M059J (cell line): ENCODE measurements at places on chromosomes 7 and 10. TPM values are rescaled to one million over a fixed set of nuclear protein-coding genes. Genes with fewer than 3 reads are reported as not detected.

TBX20 gene
- total RNA-seq = 2.1 and 4.3 TPM in 2 replicates

SPDYE11 gene
- not detected in 2 replicates for total RNA-seq

GRCh38 chr7:1675036-1675671 lies 5.1 kb downstream of the ELFN1 start:
- no peak for DNase-seq

DNA sequence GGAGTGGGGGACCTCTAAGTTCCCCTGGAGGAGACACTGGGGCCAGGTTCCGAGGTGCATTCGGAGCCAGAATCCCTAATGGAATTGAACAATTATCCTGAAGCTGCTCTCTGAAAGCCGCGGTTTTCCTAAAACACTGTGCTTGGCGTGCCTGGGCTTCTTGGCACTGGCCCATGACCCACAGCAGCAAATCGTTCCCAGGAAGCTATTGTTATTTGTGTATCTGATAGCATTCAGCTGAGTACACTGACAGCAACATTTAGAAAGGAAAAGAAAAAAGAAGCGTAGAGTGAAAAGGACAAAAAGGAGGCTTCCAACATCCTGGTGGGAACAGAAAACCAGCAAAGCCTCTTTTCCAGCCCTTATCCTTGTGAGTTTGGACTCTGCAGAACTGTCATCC lies 339.8 kb downstream of the FRMD4A start:
- peak; percentile 72 for DNase-seq

DNA sequence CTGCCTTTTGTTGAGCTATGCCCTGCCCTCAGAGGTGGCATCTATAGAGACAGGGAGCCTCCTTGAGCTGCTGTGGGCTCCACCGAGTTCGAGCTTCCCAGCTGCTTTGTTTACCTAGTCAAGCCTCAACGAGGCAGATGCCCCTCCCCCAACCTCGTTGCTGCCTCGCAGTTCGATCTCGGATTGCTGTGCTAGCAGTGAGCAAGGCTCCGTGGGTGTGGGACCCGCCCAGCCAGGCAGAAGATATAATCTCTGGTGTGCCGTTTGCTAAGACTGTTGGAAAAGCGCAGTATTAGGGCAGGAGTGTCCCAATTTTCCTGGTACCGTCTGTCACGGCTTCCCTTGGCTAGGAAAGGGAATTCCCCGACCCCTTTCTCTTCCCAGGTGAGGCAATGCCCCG lies 88.4 kb upstream of the CDK6 start:
- no peak for DNase-seq

KLLN gene
- total RNA-seq = 0.02 and 0.69 TPM in 2 replicates

GRCh38 chr10:132929953-132930548 lies 12.3 kb downstream of the CFAP46 start:
- DNase-seq = no peak

GRCh38 chr7:127256041-127256725 lies 3.4 kb upstream of the GRM8 start:
- DNase-seq = no peak

- no peak for DNase-seq
Measured at GRCh38 chr10:58887474-58887873, 289.0 kb upstream of the PHYHIPL start.

ASZ1 gene
- total RNA-seq = not detected in 2 replicates

ASIC3 gene
- total RNA-seq = 0.20 and 0.22 TPM in 2 replicates

GRCh38 chr7:51471210-51471980 lies 154.8 kb upstream of the COBL start:
- no peak for DNase-seq

PRSS37 gene
- not detected in 2 replicates for total RNA-seq

DNA sequence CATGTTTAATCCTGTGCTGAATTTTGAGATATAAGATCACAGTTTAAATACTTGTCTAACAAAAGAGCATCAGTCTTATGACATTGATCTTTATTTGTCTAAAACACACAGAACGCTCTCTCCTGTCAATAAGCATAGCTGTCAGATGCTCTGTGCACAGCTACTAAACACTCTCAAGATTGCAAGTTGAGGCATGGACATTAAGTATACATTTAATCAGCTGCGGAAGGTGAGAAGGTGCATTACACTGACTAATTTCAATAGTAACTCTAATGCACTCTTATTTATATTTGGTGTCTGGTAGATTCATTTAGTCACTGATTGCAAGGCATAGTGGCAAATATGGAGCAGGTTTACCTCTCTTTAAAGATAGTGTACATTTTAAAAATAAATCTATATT lies 580.3 kb upstream of the NRP1 start:
- no peak for DNase-seq

NEUROG3 gene
- not detected in 2 replicates for total RNA-seq

DNA sequence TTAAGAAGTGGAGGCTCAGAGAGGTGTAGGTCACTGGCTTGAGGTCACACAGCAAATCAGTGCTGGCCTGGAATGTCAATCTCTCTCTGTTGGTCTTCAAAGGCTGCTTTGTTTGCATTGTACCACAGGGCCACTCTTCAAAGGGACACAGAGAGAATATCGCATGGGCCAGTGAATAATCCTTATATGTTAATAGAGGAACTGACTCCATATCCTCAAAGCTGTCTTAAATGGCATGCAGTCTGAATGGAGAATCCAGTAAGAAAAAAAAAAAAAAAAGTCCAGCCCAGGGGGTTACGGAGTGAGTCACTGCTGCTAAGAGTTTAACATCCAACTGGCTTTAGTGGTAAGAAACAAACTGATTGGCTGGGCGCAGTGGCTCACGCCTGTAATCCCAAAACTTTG lies 54.1 kb downstream of the NRAP start:
- peak; percentile 53 for DNase-seq

CRHR2 gene
- total RNA-seq = not detected in 2 replicates

- DNase-seq = peak; percentile 99
Measured at GRCh38 chr7:47573758-47574481, 8.0 kb downstream of the TNS3 start.

- DNase-seq = no peak
Measured at GRCh38 chr10:114538181-114538906, 119.7 kb downstream of the ABLIM1 start.

- no peak for DNase-seq
Measured at GRCh38 chr7:45921381-45921698, 268 bp upstream of the IGFBP3 start.

DNA sequence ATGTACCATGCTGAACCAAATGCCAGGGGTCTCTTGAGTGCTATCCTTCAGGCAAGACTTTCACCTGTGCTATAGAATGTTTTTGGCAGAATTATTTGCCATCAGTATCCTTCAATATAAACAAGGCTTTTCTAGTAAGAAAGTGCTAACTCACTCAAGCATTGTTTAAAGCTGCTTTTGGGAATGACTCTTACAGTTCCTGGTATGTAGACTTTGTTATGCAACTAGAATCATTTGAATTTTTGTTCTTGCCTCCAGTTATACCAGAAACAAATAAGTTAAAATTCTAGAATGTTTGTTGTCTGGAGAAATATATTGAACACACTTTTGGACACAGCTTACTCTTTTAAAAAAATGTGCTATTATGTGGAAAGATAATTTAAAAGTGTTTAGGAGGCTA lies 39.5 kb upstream of the RTKN2 start:
- DNase-seq = no peak

PON1 gene
- not detected in 2 replicates for total RNA-seq

SYCE1 gene
- total RNA-seq = not detected in 2 replicates

DENND2A gene
- 11.5 and 19.9 TPM in 2 replicates for total RNA-seq

VWDE gene
- 3.2 and 4.4 TPM in 2 replicates for total RNA-seq

DNA sequence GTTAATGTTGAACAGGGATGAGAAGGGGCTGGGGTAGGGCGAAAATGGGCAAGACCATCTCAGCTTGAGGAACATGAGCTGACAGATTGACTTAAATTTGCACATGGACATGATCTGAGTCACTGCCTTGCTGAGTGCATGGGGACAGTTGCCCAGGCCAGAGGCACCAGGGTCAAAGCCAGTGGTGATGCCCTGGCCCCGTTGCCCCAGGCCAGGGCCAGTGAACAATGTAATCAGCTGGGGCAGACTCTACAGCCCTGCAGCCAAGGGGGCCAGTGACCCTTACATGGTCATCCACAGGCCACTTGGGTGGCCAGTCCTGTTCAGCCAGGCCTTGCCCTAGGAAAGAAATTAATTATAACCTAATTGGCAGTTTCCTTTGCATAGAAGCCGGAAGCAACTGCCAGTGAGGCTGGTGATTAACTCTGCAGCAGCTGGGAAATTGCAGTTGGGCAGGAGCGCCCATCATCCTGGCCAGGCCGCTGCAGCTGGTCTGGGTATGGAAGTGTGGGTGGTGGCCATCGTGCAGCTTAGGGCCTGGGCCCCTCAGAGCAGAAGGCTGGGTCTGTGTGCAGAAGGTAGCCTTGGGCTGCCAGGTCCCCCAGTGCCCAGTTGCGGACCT lies 9.6 kb downstream of the RET start:
- no peak for DNase-seq

- no peak for DNase-seq
Measured at GRCh38 chr10:80161321-80162083, 29.0 kb downstream of the PLAC9 start.

DNA sequence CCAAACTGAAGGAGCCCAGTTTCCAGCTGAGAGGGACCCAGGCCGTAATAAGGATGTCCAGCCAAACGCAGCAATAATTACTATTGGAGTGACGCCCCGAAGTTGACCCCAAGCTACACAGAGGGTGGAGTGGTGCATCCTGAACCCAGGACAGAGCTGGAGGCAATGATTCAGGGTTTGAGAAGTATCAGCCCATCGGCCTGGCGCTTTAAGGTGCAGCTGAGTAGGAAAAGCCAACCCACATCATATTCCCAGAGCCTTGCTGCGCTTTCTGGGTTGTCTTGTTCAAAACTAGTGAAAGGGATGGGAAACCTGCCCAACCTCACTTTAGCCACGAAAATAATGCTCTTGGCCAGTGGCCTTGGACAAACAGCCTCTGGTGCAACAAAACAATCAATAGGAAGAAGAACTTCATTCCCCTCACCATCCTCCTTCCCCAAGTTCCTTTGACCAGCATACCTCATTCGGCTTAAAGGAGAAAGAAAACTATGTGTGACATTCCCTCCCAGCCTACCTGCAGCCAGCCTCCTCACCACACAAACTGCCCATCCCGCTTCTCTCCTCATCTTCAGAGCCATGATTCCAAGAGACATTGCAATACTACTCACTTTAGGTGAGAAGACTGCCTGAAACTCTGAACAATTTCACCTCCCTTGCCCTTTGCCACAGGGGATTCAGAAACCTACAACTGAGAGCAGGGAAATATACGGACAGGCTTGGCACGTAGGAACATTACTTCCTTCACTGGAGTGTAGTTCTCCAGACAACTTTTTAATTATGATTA lies 217.2 kb upstream of the MKLN1 start:
- peak; percentile 60 for DNase-seq

DNA sequence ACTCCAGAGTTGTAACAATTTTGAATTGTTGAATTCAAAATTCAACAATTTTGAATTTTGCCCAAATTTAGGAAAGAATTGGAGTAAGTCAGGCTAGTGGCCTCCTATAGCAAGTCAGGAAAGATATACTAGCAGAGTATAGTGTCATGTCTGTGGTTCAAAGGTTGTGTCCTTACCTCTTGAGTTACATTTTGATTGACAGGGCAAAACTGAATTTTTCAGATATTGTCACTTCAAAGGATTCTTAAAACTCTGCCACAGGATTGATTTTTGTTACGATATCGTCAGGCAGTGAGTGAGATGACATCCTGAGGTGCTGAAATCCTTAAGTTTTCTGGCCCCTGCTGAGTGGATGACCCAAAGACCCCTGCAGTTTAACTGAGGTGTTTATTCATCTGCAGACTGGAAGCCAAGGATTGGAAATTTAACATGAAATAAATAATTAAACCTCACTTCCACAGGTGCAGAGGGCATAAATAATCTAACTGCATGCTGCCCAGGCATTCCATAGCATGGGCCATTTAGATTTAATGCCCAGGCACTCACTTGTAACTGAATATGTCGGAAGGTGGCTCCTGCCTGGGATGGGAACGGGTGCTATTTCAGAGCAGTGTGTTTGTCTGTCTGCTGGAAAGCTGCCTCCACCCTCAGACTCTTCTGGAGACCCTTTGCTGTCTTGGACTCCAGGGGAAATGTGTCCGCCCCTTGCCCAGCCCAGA lies 50.8 kb downstream of the RBM20 start:
- DNase-seq = no peak

DNA sequence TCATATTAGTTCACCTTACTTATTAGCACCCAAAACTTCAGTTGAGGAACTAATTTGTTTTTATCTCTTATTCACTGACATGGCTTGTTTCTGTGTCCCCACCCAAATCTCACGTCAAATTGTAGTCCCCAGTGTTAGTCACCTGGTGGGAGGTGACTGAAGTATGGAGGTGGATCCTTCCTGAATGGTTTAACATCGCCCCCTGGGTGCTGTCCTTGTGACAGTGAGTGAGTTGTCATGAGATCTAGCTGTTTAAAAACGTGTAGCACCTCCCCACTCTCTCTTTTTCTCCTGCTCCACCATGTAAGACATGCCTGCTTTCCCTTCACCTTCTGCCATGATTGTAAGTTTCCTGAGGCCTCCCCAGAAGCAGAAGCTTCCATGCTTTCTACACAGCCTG lies 75.0 kb upstream of the HECTD2 start:
- DNase-seq = no peak

JCAD gene
- total RNA-seq = not detected in 2 replicates

DNA sequence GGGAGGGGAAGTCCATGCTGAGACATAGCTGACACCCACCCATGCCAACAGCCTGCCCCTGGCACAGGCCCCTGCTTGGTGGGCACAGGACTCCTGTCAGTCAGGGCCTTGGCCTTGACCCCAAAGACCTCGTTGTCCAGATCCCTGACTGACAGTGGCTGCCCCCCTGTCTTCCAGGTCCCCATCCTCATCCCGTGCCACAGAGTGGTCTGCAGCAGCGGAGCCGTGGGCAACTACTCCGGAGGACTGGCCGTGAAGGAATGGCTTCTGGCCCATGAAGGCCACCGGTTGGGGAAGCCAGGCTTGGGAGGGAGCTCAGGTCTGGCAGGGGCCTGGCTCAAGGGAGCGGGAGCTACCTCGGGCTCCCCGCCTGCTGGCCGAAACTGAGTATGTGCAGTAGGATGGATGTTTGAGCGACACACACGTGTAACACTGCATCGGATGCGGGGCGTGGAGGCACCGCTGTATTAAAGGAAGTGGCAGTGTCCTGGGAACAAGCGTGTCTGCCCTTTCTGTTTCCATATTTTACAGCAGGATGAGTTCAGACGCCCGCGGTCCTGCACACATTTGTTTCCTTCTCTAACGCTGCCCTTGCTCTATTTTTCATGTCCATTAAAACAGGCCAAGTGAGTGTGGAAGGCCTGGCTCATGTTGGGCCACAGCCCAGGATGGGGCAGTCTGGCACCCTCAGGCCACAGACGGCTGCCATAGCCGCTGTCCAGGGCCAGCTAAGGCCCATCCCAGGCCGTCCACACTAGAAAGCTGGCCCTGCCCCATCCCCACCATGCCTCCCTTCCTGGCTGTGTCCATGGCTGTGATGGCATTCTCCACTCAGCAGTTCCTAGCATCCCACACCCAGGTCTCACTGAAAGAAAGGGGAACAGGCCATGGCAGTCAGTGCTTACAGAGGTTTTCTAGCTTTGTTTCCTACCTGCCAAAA lies 197.2 kb downstream of the EBF3 start:
- no peak for DNase-seq
